ENCODE measurements at places on chromosomes 6 and 20.

- no peak for DNase-seq
Observed at GRCh38 chr6:71478834-71479541, 190.4 kb downstream of the OGFRL1 start.

- no peak for DNase-seq
Observed at GRCh38 chr20:57834306-57835073, 124.7 kb upstream of the PMEPA1 start.

DNA sequence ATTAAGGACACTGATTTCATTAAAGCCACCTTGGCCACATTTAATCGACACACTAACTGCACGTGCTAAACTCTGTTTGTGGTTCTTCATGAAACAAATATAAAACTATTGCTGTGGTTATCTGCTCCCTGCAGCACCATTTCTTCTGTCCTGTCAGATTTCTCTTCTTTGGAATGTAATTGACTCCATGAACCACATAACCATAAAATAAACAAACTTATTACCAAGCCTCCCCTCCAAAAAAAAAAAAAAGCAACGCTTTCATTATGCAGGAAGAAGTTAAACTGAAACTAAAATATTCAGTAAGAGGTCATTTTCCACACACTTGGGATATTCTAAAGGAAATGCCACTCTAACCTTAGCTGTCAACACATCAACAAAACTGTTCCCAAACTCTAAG lies 319.1 kb upstream of the NT5E start:
- no peak for DNase-seq

DNA sequence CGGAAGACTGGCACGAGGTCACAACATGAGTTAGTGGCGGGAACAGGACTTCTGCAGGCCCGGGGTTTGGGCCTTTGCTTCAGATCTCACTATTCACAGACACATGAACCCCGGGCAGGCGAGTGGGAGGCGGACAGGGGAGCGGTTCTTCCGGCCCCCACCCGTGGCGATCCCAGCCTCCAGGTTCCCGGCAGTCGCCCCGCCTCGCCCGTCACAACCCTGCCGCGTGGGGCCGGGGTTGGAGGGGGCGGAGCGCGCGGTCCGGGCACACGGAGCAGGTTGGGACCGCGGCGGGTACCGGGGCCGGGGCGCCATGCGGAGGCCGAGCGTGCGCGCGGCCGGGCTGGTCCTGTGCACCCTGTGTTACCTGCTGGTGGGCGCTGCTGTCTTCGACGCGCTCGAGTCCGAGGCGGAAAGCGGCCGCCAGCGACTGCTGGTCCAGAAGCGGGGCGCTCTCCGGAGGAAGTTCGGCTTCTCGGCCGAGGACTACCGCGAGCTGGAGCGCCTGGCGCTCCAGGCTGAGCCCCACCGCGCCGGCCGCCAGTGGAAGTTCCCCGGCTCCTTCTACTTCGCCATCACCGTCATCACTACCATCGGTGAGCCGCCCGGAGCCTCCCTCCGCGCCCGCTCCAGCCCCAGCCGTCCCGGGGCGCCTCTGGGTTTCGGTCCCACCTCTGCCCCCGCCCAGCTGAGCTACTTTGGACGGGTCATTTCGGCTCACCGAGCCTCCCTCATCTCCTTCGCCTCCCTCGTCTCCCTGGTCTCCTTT lies at the start of gene KCNK15:
Gene KCNK15, plus strand, starts transcription at position 268 of the 769 bp plus-strand sequence. Its CDS starts 46 bp downstream, at position 314.
- peak; percentile 72 for DNase-seq

- DNase-seq: no peak
Observed at GRCh38 chr20:11792568-11792953, 125.1 kb upstream of the BTBD3 start.

- no peak for DNase-seq
Observed at GRCh38 chr6:140289186-140289585, 914.7 kb upstream of the CITED2 start.

GRCh38 chr6:158660333-158660754 lies 10.5 kb downstream of the SYTL3 start:
- DNase-seq: peak; percentile 48

DNA sequence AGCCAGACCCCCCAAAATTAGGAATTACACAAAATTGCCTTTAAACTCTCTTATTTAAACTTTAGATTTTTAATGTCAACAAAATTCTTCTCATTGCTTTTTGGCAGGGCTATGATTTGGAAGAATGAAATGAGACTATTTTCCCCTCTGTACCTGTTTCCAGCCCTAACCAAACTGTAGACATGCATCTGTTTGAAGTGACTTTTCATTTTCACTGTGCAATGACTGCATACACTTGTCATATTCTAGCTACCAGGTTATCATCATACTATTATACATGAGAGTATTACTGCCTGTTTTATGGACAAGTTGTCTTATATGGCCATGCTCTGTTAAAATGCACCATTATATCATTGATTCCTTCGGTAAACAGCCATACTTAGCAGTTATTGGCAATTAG lies 295.2 kb downstream of the TBC1D7 start:
- DNase-seq: no peak

- no peak for DNase-seq
Observed at GRCh38 chr6:128487746-128488145, 32.7 kb downstream of the PTPRK start.

DNA sequence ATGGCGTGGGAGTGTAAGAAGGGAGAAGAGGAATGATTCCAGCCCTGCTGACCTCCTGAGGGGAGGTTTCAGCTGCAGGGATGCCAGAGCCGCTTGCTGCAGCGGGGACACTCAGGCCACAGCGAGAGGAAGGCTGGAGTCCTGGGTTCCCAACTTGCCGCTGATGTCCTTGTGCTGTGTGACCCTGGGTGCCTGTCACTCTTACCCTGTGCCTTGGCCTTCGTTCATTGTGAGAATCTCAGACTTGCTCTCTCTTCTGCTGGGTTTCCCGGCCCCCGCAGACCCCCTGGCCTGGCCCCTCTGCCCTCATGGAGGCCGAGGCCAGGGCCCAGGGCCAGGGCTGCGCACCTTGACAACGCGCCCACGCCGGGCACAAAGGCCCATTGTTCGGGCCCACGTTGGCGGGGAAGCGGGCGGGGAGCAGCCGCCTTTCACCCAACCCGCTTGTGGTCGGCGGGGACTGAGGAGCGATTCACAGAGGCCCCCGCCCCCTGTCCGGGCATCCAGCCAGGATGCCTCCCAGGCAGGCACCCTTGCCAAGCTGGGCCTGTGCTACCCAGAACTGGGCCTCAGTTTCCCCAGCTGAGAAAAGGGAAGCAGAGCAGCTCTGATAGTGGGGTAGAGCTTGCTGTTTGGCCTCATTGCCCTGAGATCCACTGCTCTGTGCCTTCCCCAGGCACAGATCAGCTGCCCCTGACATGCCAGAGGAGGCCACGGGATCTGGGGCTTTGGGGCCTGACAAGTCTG lies 52.4 kb downstream of the CEBPB start:
- no peak for DNase-seq

DNA sequence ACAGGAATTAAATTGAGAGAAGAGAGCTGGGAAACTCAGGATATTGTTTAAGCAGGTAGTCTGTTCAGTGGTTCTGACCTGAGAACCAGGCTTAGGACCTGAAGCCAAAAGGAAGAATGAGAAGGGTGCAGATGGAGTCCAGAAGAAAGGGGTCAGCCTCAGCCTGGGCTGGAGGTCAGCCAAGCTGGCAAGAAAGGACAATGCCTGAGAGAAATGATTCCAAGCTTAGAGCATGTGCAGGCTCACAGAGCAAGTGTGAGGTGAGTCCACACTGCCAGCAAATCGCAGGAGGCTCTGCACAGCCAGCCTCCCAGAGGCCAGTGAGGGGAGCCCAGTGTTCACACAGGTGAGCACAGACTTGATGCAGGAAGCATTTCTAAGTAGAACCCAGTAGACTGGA lies 47.3 kb downstream of the DAAM2 start:
- DNase-seq: no peak

DNA sequence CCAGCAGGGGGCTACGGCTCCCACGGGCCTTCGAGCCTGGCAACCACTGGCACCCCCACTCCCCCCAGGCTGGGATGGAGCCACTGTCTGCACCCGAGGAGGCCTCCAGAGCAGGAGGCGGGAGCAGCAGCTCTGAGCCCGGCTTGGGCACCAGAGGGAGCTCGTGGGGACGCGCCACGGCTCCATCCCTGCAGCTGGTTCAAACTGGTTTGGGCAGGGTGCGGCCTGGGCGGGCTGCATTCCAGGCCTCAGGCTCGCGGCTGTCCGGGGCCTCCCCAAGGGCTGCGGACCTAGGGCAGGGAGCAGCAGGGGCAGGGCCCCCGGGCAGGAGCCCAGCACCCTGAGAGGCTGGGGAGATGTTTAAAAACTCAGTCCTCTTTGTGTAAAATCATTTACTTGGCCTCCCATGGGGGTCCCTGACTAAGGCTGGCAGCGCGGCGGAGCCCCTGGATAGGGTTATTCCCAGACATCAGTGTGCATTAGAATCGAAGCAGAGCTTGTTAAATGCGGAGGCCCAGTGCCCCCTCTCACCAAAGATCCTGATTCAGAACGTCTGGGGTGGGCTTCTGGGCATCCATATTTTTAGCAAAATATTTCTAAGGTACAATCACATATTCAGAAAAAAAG lies 4.1 kb upstream of the BCAS4 start:
- peak; percentile 80 for DNase-seq

GRCh38 chr20:24960302-24960801 lies 11.3 kb downstream of the CST7 start:
- DNase-seq: no peak
